Omental fat pad (tissue), 4 donors: ENCODE measurements at places on chromosomes 7 and 10.

GRCh38 chr7:20438694-20439376 lies 108.1 kb downstream of the ITGB8 start:
- DNase-seq: no peak

GRCh38 chr7:111364413-111364812 lies 197.9 kb downstream of the IMMP2L start:
- DNase-seq: no peak

DNA sequence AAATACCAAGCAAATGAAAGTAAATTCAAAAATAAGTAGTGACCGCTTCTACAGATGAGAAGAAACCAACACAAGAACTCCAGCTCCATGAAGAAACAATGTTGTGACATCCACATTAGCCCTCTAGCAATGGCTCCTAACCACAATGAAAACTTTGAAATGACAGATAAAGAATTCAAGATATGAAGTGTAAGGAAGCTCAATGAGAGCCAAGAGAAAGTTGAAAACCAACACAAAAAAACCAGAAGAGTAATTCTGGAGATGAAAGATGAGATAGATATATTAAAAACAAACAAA lies 68.2 kb upstream of the DDC start:
- no peak for DNase-seq

DNA sequence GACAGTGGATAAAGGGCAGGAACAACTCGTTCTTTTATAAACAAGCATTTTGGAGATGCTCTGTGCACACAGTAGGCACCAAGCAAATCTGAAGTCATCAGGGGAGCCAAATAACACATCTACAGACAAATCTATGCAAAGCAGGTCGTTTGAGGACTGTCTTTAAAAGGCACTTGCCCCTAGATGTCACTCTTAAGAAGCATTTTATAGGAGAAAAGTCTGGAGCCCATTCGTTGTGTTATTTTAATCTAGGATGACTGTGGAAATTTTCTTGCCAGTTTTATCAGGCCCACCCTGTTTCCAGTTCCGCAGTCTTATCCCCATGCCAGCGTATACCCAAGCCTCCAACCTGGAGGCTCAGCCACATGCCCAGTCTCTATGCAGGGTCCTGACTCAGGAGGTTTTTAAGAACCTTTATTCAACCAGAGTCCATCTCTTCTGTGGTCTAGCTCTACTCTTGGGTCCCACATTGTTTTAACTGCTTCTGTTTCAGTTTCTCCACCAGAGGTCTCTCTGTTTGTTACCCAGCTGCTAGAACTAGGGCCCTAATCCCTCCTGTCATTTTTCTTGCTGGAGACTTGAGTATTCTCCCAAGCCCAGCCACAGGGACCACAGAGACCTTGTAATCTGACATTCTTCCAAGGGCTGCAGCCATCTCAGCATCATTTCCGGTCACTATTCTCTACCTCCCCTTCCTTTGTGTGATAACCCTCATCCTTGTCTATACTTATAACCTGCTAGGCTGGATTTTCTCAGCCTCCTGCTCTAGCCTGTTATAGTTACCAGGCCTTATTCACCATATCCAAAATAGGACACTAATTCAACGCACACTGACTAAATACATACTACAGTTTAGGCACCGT lies 26.7 kb downstream of the PIK3CG start:
- DNase-seq: no peak

- no peak for DNase-seq
These were observed 188.7 kb upstream of the KAT6B start for GRCh38 chr10:74637685-74638084.

DNA sequence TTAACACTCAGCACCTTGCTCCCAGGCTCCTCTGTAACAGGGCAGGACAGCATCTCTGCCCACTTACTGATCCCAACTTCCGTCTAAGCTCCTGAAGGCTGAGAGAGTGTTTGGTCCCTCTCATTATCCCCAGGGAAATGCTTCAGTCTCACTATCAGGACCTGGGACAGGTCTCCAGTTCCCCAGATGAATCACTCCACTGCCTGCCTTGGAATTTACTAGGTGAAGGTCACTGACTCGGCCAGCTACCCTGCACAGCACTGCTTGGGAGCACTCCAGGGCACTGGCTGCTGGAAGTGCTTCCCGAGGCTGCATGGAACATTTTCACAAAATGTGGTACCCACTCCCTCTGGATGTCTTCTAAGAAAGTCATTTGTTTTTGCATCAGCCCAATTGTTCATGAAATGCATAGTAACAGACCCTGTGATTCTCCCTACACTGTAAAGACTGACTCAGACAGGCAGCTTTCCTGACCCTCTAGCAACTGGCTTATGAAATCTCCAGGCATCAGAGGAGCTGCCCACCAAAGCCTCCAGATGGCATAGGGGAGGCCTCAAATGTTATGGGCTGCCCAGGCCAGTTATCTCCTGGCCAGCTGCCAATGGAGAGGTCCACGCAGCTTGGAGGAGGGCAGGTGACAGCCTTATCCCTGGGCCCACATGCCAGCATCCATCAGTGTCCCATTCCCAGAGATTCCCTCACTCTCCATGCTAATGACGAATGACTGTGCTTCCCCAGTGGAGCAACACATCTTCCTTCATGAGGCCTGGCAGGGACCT lies 89.1 kb downstream of the GFRA1 start:
- no peak for DNase-seq

- DNase-seq: no peak
These were observed 1291.5 kb downstream of the TYW1 start for GRCh38 chr7:68288144-68288593.

DNA sequence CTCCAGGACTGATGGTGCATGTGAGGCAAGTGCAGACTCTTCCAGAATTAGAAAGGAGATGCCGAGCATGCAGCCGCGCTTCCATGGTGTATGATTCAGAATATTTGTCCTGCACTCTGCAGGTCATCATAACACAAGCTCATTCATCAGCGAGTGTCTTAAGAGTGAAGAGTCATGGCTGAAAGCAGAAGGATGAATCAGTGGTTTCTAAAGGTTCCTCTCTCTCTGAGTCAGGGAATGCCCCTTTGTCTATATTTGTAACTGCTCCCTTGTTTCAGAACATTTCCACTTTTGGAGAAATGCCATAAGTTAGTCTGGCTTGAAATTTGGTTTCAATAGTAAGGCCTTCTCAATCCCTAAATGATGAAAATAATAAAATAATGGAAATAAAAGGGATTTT lies 52.3 kb downstream of the HECW1 start:
- no peak for DNase-seq

DNA sequence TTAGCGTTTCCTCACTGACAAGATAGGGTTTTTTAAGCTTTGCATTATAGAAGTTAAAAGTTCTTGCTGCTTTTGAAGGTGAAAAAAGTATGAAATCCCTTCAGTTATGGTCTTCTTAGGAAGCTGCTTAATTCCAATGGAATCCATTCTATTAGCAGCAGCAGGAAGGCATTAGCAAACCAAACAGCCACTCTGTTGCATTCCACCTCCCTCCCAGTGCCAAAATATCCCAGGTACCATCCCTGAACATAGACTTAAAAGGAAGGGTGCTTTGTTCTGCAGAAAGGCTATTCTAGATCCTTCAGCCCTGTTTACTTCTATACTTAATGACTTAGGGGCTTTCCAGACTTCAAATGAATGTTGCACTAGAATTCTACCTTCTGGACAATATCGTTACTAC lies 23.8 kb downstream of the ENO4 start:
- DNase-seq: no peak

DNA sequence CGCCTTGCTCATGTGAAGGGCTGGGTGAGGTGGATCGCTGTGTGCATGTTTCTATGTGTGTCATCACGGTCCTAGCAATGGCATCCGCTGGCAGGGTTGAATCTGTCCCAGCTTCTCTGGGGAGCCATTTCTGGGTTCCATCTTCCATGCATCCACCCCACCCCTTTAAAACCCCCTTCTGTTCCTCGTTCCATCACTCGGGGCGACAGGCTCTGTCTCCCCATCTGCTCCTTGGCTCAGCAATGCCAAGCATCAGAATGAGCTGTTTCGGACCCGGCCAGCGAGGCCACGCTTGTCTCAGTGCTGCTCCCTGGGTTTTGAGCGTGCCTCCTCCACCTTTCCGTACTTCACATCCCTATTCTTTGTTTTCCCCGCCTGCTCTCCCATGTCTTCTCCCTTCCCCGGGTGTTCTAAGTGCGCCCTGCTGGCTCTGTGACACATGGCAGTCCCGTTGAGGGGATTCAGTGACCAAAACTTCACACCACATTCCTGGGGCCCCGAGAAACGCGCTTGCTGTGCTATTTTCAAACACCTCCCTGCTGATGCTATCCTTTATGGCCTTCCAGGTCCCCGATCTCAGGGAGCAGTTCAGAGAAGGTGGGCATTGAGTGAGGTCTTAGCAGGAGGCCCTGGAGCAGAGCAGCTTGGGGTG lies 554.1 kb upstream of the FOXK1 start:
- DNase-seq: no peak

- DNase-seq: no peak
These were observed 80.2 kb downstream of the DIP2C start for GRCh38 chr10:609262-609658.
